Endothelial cell of umbilical vein (primary cell): ENCODE measurements at places on chromosomes 16 and 17. TPM values are rescaled to one million over a fixed set of nuclear protein-coding genes. Genes with fewer than 3 reads are reported as not detected.

Gene AIPL1
- total RNA-seq = not detected in 2 replicates

Gene HOXB9
- total RNA-seq = 0.69 and 1.1 TPM in 2 replicates

Gene KRTAP4-12
- total RNA-seq = not detected in 2 replicates

Gene C17orf113
- total RNA-seq = 0.18 and 0.20 TPM in 2 replicates

Gene CIAO2B
- 78.7 and 85.2 TPM in 2 replicates for total RNA-seq

Gene CSH1
- not detected in 2 replicates for total RNA-seq

Gene EME1
- total RNA-seq = 7.3 and 9.1 TPM in 2 replicates

Gene PYDC1
- not detected in 2 replicates for total RNA-seq

Gene CHAD
- not detected in 2 replicates for total RNA-seq

Gene GP2
- not detected in 2 replicates for total RNA-seq

Gene AHSP
- not detected in 2 replicates for total RNA-seq
